ENCODE measurements at places on chromosomes 3 and 15.

GRCh38 chr15:29398907-29399306, 129.3 kb upstream of the NSMCE3 start:
- DNase-seq, result no peak

DNA sequence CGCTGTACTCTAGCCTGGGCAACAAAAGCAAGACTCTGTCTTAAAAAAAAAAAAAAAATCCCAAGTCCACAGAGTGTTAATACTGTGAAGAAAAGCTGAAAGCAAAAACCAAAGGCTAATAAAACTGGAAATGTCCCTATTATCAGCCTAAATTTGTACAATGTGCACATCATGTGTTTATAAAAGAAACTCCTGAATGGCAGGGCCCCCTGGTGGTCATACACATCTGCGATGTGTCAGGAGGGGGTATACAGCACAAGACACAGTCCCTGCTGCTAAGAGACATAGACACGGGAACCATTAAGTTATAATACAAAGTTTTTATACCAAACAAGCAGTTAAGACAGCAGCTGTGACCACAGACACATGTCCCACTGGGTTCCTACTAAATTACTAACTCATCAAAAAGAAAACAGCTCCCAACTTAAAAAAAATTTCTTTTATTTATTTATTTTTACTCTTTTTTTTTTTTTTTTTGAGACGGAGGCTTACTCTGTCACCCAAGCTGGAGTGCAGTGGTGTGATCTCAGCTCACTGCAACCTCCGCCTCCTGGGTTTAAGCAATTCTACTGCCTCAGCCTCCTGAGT, 31.0 kb downstream of the IDH2 start:
- no peak for DNase-seq

GRCh38 chr3:144665567-144666053, 694.0 kb downstream of the DIPK2A start:
- no peak for DNase-seq

DNA sequence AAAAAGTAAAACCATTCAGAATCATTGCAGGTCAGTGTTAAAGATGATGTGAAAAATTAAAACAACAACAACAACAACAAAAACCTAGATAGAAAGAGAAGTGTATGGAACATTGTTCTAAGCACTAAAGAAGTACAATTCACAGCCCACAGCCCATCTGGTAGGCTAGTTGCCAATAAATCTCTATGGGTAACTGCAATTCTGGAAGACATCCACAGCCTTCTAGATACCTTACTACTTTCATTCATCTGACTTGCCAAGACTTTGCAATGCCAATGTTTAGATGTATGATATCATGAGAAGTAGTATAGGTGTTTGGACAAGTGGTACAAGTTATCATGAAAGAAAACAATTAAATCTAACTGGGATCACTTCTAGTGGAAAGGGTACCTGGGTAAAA, 198.6 kb downstream of the VGLL3 start:
- DNase-seq, result no peak

- no peak for DNase-seq
These were observed 379.2 kb downstream of the VPS13C start for GRCh38 chr15:61681038-61681418.

DNA sequence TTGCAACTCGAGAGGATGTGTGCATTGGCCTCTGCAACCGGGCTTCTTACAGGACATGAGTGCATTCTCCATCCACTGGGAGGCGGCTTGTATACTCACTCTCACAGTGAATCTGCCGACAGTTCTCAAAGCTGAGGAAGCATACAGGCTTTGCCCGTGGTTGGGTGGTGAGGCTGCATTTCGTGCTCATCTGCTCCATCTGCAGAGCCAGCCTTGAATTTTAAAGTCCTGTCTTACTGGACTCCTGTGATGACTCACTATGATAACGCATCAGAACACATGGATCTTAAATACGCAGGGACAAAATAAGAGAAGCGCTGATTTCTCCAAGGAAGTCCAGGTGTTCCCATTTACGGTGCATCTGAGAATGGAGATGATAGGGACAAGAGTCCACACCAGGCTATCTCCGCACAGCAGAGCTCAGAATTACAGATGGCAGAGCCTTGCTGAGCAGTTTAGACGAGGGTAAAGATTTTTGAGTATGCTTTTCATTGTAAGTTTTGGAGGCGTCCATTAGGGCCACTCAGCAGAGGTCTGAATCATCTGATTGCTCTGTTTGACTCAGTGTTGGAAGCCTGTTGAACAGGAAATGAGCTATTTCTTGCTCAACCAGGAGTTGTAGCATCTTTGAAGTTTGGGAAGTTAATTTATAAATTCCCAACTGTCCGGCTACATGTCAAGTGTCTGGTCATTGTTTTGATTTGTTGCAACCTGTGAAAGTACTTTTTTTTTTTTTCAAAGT, 87.1 kb downstream of the GABRG3 start:
- no peak for DNase-seq

- DNase-seq, result no peak
These were observed 4.7 kb upstream of the CORO2B start for GRCh38 chr15:68574046-68574445.

- DNase-seq, result no peak
These were observed 781.2 kb downstream of the ROBO1 start for GRCh38 chr3:78986416-78987101.

DNA sequence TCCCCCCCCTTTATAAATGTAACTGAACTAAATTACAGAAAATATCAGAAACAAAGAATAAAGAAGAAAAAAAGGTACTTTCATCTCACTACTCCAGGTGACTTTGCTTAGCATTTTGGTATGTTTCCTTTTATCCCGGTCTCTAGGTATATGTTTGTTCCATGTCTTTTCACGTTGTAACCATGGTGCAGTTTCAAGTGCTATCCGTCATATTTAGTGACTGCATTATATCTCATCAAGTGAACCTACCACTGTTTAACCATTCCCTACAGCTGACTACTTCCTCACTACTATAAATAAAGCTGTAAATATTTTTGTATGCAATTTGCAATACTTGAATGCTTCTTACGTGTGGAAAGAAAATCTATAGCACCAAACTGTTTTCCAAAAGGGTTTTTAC, 2.2 kb downstream of the BTBD1 start:
- DNase-seq, result no peak

GRCh38 chr3:127226946-127227842, 34.3 kb downstream of the PRR23E start:
- no peak for DNase-seq

DNA sequence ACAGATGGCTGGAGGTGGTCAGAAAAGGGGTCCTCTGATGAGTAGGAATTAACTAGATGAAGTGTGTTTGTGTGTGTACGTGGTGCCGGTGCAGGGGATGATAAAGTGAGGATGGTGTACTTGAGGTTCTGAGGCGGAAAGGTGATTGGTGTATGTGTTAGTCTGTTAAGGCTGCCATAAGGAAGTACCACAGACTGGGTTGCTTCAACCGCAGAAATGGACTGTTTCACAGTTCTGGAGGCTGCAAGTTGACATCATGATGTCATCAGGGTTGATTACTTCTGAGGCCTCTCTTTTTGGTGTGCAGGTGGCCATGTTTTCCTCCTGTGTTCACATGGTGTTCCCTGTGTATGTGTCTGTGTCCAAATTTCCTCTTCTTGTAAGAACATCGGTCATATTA, 202.4 kb upstream of the RGMA start:
- DNase-seq, result no peak

DNA sequence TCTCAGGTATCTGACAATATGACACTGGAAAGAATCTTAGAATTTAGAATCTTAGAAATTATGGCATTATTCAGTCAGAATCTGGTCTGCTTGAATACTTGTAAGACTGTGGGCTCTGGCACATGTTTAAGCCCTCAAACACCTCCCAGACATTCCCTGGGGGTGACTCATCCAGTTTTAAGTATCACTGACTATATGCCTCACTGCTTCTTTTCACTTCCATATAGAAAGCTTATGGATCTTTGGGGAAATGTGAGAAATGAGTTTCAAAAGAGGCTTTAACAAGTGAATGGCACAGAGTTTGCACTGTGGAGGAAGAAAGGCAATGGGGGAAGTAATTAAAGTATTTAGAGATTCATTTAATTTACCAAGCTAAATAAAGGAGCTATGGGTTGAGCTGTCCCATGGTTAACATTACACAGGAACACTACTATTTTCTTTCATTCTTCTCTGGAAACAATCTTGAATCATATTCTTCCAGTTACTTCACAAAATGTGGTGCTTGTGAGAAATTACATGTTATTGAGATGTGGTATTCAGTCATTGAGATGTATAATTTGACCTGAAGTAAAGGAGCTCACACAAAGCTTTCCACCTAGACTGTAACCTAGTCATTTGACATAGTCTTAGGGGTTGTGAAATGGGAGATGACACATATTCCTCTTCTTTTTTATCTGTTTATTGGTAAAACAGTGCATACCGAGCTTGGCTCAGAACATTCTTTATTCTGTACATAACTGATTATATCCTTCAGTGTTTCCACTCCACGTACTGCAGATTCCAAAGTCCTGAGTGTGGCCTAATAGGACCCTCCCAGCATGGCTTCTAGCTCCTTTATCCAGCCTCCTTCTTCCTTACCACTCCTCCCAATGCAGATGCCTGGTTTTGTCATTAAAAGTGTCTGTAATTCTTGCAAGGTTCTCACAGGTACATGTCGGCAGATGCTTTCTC, 544.6 kb upstream of the NECTIN3 start:
- no peak for DNase-seq

DNA sequence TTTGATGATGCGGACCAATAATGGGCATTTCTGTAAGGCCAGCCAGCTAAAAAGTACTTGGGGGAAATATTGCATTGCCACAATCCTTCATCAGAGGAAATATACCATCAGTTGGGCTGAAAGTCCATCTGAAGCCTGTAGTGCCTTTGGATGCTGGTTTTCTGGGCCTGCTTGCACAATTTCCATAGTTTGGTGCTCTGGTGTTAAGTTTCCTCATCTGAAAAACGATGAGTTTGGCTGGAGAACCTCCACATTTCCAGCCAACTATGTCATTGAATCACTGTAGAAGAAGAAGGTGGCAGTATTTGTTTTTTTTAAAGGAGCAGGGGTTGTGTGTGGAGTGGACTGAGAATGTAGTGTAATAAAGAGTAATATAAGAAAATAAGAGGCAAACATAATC, 10.1 kb downstream of the CCNB2 start:
- DNase-seq, result no peak

- DNase-seq, result no peak
These were observed 365 bp upstream of the PDCD6IP start for GRCh38 chr3:33798113-33798417.

GRCh38 chr3:107106316-107106715, 270.9 kb upstream of the CCDC54 start:
- DNase-seq, result no peak

- DNase-seq, result no peak
These were observed 96.2 kb downstream of the ALDH1A2 start for GRCh38 chr15:57969355-57969754.

GRCh38 chr3:13717222-13717895, 162.5 kb downstream of the WNT7A start:
- no peak for DNase-seq

DNA sequence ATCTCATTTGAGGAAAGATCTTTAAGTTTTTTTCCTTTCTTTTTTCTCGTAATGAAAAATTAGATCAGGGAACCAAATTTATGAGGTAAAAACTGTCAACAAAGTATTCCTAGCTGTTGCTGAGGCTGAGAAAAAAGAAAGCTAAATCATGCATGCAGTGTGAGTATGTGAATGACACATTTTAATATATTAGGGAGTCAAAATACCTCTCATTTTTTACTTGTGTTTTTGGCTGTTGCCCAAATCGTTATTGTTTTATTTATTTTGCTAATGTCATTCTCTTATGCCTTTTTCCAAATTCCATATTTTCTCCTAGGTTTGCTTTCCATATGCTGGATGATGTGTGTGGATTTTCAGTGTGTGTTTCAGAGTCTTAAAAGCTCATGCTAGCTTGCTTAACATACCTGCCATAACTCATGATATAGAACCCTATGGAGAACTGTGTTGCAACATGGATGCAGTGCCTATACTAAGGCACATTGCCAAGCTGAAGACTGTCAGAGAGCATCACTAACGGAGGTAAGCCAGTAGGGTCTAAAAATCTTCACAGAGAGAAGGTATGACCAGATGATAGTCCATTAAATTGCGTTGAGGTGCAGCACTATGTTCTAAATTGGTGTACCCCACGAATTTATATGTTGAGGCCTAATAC, 629.5 kb upstream of the KCNMB2 start:
- DNase-seq, result no peak

- no peak for DNase-seq
These were observed 67.3 kb downstream of the P2RY1 start for GRCh38 chr3:152902141-152902669.

- DNase-seq, result no peak
These were observed 19.1 kb upstream of the TBC1D21 start for GRCh38 chr15:73854265-73854664.

- DNase-seq, result no peak
These were observed 215.6 kb upstream of the CD96 start for GRCh38 chr3:111326144-111326995.

DNA sequence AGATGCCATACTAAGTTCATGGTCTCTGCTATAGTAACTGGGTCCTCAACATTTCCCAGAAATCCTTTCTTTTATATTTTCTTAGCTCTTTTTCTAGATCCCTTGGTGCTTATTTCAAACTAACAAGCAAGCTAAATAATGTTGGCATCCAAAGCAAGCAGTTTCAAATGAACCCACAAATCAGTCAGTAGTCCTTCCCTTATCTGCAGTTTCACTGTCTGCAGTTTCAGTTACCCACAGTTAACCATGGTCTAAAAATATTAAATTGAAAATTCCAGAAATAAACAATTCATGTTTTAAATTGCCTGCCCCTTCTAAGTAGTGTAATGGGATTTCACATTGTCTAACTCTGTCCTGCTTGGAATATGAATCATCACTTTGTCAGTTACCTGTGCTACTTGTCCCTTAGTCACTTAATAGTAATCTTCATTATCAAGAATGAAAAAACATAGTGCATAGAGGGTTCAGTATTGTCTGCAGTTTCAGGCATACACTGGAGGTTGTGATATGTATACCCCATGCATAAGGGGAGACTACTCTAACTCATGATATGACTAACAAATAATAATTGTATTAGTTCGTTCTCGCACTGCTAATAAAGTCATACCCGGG, 633.7 kb downstream of the MECOM start:
- no peak for DNase-seq

- DNase-seq, result no peak
These were observed 173.4 kb upstream of the PPP2R3A start for GRCh38 chr3:135792174-135792573.

- no peak for DNase-seq
These were observed 60.8 kb downstream of the GPR156 start for GRCh38 chr3:120224237-120224636.

DNA sequence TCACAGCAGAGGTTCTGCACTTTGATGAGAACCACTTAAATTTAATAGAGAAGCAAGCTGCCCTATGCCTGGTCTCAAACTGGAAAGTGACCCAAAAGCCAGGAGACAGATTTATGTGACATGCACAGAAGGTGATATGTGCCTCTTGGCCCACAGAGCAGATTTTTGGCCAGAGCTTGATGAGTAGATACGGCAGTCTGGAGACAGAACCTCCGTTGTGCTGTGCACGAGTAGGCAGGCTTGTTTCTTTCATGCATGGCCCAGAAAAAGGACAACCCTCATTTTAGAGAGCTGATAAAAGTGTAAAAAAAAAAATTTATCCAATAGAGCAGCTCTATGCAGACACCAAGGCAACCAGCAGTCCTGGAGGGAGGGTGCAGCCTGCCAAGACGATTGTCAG, 423.1 kb downstream of the CNTN6 start:
- DNase-seq, result no peak
